Activated CD8-positive, alpha-beta memory T cell treated with anti-CD3 and anti-CD28 coated beads for 36 hours (primary cell): ENCODE measurements at places on chromosomes 7 and 10. TPM values are rescaled to one million over a fixed set of nuclear protein-coding genes. Genes with fewer than 3 reads are reported as not detected.

DYDC2 gene
- not detected for total RNA-seq

CFAP69 gene
- total RNA-seq: 0.48 TPM

SLF2 gene
- 33.5 TPM for total RNA-seq

FAM25C gene
- total RNA-seq: not detected

NPSR1 gene
- not detected for total RNA-seq

PNLIP gene
- not detected for total RNA-seq

SPDYE11 gene
- not detected for total RNA-seq

OR2A12 gene
- not detected for total RNA-seq

GATA3 gene
- 31.1 TPM for total RNA-seq

MMRN2 gene
- total RNA-seq: not detected

GPR85 gene
- not detected for total RNA-seq

GNA12 gene
- total RNA-seq: 21.4 TPM

SLC26A4 gene
- total RNA-seq: 5.6 TPM

OPALIN gene
- total RNA-seq: not detected

MBL2 gene
- not detected for total RNA-seq

MAGI2 gene
- 0.30 TPM for total RNA-seq

NIPSNAP2 gene
- total RNA-seq: 46.5 TPM

WBP1L gene
- 13.8 TPM for total RNA-seq

RBP3 gene
- total RNA-seq: not detected
